Activated T-helper 9 cell treated with anti-CD3 and anti-CD28 coated beads, Interleukin-2, amount 50 U/mL, for 16 hours (primary cell): ENCODE measurements at places on chromosomes 2 and 18.

- DNase-seq = no peak
Measured at GRCh38 chr2:170819680-170820664, 3.3 kb downstream of the GAD1 start.

DNA sequence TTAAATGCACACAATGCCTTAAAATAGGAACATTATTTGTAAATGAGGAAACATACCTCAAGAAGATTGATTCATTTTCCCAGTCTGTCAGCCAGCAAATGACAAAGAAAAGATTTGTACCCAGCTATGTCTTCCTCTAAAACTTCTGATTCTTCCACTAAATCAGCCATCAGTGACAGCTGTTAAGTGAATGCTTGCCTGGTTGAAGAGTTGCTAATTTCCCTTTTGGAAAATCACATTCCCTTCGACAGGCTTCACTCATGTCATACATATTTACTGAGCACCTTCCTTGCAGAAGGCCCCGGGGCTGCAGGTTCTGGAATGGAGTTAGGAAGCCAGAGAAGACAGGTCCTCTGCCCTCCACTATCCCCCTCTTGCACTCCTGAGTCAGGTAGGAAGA, 112.0 kb upstream of the SLC66A3 start:
- no peak for DNase-seq

- DNase-seq = no peak
Measured at GRCh38 chr2:65024149-65024829, 31.9 kb upstream of the CEP68 start.

DNA sequence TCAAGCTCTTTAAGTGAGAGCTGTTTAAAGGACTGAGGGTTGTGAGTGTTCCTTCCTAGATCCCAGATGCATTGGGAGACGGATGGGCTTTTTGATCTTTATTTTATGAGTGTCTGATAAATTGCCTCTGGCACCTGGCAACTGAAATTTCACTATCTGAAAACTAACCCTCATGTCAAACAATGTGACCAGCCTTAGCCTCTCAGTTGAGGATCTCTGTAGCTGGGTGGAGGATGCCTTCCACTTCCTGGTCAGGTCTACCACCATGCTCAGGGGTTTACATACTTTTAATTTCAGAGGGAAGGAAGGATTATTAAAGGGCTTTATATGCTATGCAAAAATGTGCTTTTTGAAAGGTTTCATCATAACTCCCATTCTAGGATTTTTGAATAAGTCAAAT, 70.5 kb upstream of the NT5C1B start:
- no peak for DNase-seq

DNA sequence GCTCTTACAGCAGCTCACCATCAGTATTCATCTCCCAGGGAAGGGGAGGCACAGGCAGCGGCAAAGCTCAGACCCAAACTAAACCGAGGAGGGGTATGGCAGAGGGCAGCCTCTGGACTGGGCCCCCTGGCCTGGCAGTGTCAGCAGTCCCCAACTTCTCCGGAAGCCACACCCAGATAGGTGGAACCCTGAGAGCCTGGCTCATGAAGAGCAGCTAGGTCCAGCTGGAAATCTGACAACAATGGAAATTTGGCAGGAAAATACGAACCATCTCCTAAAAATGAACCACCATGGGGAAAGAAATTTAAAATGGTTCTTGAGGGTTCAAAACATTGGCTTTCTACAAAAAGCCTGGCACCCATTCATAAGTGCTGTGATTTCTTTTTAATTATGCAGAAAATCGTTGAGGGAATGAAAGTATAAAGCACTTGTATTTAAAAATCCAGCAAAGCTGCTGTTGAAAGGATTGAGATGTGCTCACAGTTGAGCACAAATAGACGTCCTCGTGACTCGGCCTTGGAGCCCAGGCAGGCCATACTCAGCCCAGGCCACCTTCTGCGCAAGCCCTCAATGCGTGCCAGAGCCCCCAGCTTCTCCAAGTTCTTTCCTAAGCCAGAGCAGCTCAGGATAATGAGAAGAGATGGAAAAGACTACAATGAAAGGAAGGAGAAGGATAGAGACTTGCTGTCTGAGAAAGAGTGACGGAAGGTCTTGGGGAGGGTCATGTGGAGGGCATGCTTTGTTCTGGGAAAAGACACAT, 93.0 kb downstream of the COL6A3 start:
- DNase-seq = no peak

DNA sequence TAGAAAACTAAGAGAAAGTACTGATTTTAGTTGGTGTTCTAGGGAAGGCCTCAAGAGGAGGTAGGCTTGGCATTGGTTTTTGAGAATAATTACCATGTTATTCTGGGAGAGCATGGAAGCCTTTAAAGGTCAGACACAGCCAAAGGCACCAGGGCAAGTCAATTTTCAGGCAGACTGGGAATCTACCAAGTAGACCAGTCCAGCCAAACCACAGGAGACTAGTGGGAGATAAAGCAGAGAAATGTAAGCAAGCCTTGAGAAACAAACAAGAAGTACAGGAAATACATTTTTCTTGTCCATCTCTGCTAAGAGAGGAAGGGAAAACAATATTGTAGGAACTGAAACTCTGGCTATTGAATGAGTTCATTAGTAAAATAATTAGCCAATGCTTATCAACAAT, 5.5 kb upstream of the CCDC68 start:
- DNase-seq = no peak

- no peak for DNase-seq
Measured at GRCh38 chr2:46887028-46887885, 28.3 kb downstream of the MCFD2 start.

DNA sequence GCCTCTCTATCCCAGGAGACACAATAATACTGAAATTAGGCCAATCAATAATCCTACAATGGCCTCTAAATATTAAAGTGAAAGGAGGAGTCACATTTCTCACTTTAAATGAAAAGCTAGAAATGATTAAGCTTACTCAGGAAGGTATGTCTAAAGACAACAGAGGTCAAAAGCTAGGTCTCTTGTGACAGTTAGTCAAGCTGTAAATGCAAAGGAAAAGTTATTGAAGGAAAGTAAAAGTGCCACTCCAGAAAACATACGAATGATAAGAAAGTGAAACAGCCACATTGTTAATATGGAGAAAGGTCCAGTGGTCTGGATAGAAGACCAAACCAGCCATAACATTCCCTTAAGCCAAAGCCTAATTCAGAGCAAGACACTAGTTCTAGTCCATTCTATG, 9.5 kb downstream of the SESTD1 start:
- no peak for DNase-seq

DNA sequence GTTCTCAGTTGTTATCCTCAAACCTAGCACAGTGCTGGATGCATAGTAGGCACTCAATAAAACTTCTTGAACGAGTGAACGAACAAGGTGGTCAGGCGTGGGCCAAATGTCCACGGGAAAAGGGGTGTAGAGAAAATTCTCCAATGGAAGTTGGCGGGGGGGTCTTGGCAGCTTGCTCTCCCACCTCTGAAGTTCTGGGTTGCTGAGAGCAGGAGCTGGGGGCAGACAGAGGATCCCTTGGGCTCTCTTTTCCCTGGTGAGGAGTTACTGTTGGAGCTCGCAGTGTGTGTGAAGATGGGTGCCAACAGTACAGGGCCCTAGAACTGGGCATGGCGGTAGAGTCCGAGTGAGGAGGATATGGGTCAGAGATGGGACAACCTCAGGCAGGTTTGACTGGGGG, 2.3 kb upstream of the CRYBA2 start:
- no peak for DNase-seq

DNA sequence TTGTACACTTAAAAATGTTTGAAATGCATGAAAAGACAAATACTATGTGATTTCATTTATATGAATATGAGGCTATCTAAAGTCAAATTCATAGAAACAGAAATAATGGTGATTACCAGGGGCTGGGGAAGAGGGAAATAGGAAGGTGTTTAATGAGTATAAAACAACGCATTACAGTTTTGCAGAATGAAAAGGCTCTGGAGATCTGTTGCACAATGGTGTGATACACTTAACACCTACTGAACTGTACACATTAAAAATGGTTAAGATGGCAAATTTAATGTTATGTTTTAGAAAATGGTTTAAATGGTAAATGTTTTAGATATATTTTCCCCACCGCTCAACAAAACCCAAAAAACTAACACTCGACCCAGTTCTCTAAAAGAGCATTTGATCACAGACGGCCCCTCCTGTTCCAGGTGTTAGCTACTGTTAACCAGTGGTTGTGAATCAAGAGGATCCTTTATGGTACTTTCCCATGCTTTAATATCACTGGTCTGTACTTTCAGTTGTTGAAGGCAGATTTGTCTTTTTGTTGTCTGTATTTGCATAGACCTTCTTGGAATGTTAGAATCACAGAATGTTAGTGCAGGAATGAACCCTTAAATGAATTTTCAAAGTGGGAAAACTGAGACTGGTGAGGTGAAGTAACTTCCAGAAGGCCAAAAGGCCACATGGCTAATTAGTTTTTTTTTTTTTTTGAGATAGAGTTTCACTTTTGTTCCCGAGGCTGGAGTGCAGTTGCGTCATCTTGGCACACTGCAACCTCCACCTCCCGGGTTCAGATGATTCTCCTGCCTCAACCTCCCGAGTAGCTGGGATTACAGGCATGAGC, 10.2 kb downstream of the RAB10 start:
- no peak for DNase-seq

DNA sequence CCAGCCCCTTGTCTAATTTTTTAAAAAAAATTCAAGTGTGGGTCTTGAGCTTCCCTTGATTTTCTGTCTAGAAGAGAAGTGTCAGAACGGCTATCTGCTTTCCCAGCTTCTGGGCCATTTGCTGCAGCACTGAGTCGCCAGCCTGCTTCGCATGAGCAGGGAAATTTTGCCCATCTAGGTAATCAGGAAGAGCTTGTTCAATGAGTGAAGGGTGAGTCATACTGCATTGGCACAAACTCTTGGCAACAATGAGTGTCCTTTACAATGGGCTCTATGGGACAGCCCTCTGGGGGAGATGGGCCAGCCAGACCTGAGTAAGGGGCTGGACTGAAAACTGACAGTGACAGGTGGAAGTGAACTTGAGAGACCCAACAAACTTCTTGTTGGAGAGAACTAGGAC, 2.4 kb upstream of the RNF144A start:
- DNase-seq = no peak

DNA sequence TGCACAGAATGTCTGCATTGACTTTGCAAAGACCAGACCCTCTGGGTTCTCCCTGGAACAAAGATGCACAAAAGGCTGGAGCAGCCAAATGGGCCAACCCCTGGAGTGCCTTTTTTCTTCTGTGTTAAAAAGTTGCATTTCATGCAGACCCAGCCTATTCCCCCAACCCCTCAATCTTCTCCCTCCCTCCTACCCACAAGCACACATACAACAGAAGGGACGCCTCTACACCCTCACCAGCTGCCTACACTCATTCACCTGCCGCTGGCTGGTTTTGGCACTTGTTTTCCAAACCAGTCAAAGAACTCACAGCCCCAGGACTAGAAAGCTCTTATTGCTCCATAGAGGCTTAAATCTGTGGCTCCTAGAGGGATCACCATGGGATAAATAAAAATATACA, 16.6 kb downstream of the MARCHF4 start:
- DNase-seq = no peak

DNA sequence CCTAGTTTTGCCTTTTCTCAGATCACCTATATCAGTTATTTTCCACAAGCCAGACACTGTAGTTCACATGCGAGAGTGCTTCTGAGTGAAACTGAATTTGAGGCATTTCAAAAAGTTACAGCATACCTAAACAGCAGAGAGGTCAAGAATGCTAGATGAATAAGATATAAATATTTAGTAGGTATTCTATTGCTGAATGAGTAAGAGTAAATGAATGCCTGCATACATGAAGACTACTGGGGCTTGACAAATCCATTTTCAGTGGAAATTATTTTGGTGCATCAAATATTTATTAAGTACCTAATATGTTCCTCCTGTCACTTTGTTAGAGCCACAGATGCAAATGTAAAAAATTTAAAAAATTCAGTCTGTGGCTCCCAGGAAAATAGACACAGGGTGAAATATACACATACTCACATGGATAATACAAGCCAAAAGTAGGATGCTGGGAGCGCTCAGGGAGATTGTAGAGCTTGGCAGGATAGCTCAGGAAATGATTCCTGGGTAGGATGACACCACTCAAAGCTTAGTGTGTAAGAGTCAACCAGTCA, 27.6 kb upstream of the CDC42EP3 start:
- no peak for DNase-seq

DNA sequence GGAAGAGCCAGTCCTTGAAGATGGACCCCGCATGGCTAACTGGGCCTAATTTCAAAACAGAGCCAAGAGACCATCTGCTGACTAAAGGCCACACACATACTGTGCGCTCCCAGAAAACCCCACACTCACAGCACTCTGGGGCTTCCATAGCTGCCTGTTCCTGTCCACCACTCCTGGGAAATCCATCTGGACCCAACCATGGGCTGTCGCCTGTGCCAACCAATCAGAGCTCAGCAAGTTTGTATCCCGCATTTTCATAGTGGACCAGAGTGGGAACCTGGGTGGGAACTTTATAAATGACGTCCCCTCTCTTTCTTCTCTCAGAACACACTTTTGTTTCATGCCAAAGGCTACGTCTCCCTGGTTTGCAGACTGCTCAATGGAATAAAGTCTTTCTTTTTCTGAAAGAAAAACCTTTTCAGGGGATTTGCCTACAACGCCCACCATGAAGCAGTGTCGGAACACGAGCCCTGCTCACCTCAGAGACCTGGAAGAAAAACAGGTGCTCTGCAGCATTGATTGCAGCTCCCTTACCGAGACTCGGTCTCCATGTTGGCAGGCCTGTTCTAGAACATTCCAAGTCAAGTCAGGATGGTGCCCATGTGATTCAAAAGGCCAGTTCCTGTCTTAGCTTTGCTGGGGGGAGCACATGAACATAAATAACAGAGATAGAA, 137.2 kb upstream of the GPC1 start:
- no peak for DNase-seq

DNA sequence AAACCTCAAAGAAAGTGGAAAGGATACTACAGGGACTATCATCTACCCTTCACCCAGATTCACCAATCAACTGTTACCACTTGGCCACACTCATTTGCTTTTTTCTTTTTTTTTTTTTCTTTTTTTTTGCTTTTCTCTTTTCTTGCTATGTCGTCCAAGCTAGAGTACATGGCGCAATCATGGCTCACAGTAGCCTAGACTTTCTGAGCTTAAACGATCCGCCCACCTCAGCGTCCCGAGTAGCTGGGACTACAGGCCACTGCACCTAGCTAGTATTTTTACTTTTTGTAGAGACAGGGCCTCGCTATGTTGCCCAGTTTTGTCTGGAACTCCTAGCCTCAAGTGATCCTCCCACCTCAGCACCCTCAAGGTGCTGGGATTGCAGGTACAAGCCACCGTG, 24.0 kb downstream of the BIN1 start:
- no peak for DNase-seq

DNA sequence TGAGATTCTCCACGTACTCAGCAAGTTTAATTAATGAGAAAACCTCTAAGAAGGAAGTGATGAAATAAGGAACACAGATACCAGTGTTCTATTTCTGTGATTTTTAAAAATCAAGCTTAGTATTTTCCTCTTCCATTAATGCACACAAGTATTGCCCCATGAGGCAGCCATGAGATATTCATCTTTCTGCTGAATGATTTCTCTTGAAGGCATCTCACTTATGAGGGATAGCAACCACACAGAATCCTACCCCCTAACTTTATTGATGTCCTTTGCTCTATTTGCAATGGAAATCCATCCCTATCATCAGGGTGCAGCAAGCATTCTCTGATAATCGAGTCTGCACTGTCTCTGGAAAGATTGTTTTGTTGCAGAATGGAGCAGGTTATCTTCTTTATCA, 244.1 kb upstream of the NRP2 start:
- DNase-seq = no peak
